ENCODE measurements at places on chromosomes 16 and 17. TPM values are rescaled to one million over a fixed set of nuclear protein-coding genes. Genes with fewer than 3 reads are reported as not detected.

- no peak for DNase-seq
Measured at GRCh38 chr17:67779098-67779672, 46.1 kb upstream of the BPTF start.

- DNase-seq, result no peak
Measured at GRCh38 chr16:29745121-29745852, 503 bp downstream of the C16orf54 start.

DNA sequence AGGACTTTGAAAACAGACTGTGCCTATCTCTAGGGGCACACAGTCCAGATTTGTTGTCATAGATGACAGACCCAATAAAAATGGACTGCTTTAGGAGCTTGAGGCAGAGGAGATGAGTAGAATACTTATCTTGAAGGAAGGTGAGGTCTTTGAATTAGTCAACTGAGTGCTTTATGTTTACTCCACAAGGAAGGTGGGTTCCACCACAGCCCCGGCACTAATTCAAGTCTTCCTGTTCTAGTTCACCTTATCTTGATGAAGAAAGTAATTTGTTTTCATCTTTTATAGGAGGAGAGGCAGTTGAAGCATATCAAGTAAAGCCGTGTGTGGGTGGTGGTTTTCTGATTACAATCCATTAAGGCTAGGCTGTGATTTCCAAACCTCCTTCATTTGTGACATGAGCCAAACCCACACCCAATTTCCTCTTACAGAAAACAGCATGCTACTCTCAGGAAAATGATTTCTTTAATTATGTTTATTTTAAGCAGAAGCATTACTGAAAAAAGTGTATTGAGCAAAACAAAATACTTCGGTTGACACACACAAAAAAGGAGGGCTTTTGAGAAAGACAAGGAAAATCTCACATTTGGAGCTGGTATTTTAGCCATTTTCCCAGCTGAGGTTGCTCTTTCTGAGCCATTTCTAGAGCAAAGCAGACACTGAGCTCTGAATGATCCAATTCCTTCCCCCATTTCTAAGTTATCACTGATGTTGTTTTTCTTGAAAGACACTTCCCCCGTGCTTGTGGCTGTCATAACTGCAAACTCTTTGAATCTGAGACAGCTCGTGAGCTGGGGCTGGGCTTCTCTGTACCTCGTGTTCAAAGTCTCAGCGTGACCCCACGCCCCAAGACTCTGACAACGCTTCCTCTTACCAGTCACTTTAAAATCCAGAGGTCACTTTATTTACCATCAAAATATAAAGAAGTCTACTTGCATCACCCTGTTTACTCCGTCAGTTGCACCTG lies 35.4 kb downstream of the CDRT15 start:
- no peak for DNase-seq

DNA sequence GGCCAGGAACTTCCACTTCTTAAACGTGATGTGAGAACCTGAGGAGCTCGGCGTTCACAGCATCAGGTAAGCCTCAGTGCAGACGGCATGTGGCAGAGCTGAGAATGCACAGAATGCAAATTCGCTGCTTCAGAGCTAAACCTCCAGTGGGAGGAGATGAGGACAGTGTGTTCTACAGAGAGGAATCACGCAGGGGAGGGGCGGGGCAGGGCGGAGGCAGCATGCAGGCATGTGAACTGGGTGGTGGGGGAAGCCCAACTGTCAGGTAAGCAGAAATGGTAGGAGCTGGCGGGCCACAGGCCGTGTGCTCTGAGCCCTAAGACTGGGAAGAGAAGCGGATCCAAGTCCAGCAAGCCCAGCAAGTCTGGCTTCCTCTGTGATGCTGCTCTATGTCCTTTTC lies 94.7 kb downstream of the ZNF778 start:
- no peak for DNase-seq

GRCh38 chr17:70268383-70268782 lies 99.1 kb downstream of the KCNJ2 start:
- no peak for DNase-seq

- DNase-seq, result no peak
Measured at GRCh38 chr17:36980280-36980761, 31.6 kb downstream of the AATF start.

DNA sequence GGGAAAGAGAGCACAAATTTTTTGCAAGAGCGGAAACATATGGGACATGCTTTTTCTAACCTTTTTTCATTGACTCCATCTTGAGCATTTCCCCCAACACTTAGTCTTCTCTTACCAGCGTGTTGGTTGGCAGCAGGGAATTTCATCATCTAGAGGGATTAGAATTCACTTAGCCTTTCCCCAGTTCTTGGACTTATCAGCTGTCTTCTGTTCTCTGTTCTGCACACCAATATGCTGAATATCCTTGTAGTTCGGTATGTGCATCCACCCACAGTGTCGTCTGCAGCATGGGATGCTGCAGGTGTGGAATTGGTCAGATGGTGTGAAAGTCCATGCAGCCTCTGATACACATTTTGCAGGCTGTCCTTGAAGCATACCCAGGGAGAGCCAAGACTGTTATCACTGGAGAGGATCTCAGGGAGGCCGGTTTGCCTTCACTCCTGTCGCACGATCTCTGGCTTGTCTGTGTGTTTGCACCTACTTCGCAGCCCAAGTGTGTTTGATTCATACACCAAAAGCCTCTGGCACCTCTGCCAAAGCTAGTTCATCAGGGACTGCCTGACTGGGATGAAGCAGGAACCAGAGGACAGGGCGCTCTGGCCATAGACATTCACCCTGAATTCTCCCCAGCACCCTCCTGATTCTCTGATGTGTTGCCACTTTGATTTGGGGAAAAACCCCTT lies 93.3 kb downstream of the SOCS1 start:
- no peak for DNase-seq

GRCh38 chr16:28191364-28191960 lies 20.3 kb downstream of the XPO6 start:
- no peak for DNase-seq

GRCh38 chr17:81840826-81841778 lies 6.3 kb upstream of the PPP1R27 start:
- no peak for DNase-seq

GRCh38 chr16:77581706-77582105 lies 140.6 kb upstream of the NUDT7 start:
- DNase-seq, result no peak

DNA sequence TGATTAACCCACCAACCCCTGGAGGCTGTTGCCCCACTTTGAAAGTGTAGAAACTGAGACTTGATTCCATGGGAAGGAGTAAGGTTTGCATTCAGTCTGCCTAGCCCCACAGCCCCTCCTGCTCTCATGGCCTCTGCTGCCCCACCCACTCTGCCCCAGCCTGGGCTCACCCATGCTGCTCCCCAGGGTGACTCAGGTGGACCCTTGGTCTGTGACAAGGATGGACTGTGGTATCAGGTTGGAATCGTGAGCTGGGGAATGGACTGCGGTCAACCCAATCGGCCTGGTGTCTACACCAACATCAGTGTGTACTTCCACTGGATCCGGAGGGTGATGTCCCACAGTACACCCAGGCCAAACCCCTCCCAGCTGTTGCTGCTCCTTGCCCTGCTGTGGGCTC lies 6.5 kb downstream of the PRSS41 start:
- DNase-seq, result no peak

DNA sequence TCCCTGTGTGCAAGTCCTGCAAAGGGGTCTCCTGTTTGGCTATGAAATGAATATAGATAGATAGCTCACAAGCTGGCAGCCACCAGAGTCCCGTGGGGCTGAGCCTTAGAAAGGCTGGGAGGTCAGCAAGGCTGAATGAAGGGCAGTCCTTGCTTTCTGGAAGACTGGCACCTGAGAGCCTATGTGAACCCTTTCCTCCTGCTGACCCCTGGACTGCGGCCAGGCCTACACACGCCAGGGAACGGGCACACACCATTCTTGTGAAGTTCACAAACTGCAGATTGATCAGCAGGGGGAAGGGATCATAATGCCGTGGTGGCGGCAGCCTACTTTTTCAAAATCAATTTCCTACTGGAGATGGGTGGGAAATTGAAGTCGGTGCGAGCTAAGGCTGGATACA lies 985 bp upstream of the C17orf107 start:
- no peak for DNase-seq

GRCh38 chr17:10768750-10769251 lies 35.1 kb downstream of the TMEM238L start:
- DNase-seq, result no peak

DNA sequence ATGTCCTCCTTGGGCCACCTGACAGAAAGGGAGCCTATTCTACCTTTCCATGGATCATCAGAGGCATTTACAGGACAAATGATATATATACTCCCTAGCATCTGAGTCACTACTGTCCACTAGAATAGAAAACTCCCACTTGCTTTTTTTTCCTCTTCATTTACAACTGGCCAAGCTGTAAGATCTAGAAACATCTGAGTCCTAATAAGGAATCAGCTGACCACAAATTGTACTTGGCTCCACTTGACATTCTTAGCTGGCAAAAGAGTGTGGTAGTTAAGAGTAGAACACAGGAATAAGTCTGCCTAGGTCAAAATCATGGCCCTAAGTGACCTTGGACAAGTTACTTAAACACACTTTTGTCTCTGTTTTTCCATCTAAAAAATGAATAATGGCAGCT lies 5.2 kb downstream of the RUSF1 start:
- DNase-seq, result no peak

DNA sequence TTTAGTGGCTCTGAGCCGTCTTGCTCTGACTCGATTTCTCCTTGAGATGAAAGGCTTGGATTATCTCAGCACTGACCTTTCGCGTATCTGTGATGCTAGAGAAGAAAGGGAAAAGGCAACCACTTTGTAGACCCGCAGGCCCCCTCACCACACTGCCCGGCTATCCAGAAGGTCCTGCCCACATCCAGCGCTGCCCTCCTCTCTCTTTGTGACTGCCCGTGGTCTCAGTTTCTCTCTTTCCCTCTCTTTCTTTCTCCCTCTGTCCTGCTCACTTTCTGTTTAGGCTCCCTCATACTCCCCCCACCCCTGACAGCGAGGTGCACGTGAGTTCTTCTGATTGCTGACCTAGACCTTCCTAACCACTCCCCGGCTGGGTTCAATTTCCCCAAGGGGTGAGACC lies 12.8 kb upstream of the TBX21 start:
- no peak for DNase-seq

GRCh38 chr16:47711809-47712208 lies 250.7 kb downstream of the PHKB start:
- DNase-seq, result no peak

DNA sequence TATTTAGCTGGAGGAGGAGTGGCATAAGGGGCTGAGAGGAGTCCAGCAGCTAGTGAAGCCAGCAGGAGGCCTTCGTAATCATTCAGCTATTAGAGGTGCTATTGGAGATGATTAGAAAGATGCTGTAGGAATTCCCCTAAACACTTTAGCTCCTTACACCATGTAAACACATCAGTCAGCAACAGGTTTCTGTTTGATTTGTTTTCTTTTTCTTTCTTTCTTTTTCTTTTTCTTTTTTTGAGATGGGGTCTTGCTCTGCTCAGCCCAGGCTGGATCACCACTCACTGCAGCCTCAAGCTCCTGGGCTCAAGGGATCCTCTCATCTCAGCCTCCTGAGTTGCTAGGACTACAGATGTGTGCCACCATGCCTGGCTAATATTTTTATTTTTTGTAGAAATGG lies 10.6 kb upstream of the SEPHS2 start:
- DNase-seq, result no peak

DNA sequence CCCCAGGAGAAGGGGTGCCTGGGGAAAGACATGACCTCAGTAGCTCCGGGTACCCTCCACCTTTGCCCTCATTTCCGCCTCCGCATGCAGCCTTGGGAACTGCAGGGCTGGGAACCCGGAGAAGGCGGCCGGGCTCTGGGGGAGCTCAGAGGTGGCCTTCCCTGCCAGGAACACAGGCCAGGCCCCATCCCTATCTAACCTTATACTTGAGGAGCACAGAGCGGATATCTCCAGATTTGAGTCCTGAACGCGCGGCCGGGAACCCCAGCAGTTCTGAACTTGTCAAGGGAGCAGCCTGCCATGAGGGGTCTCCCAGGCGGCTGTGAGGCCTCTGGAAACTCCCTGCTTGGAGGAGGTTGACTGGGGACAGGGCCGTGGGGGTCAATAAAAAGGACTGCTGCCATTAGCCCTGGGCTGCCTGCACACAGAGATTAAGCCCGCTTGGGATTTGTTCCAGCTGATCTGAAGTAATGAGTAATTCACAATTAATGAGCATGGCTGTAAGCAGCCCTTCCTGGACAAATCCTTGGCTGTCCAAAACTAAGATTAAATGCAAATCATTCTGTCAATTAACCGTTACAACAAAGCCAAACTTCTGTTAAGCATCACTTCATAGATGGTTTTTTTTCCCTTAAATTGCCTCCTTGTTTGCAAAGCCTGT lies 26.3 kb upstream of the METRNL start:
- no peak for DNase-seq

GRCh38 chr17:8430966-8431365 lies 4.7 kb upstream of the NDEL1 start:
- no peak for DNase-seq

GRCh38 chr16:14409563-14409962 lies 220.5 kb downstream of the PARN start:
- no peak for DNase-seq

GRCh38 chr16:17359788-17360390 lies 110.9 kb downstream of the XYLT1 start:
- no peak for DNase-seq

DNA sequence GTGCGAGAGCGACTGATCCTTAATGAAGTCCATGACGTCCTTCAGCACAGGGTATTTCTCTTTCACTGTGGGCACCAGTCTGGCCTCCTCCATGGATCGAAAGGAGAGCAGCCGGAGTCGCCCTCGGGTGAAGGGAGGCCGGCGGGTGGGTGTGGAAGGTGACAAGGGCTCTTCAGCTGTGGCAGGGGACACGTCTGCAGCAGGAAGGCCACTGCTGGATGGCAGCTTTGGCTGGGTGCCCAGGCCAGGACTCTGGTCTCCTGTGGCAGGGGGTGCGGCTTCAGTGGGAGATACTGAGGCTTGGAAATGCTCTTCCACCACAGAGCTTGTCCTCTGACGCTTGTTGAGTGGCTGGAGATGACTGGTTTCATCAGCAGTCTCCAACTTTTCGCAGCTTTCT lies 78.5 kb downstream of the ZZEF1 start:
- no peak for DNase-seq

DNA sequence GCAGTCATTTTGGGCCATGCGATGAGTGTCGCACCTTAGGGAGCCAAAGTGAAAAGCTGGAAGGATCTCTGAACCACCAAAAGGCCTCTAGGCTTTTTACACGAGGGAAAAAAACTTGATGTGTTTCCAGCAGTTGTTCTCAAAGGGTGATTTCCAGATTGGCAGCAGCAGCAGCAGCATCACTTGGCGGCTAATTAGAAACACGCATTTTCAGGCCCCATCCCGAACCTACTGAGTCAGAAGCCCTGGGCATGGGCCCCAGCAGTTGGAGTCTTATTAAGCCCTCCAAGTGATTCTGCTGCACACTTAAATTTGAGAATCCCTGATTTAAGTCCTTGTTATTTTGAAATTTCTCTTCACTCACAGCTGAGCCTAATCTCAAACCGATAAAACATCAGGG lies 25.3 kb upstream of the PYY start:
- DNase-seq, result no peak

The SLC5A10 gene
- not detected for total RNA-seq

The CRYM gene
- 8.1 TPM for total RNA-seq

The UMOD gene
- not detected for total RNA-seq

The KDM6B gene
- 16.3 TPM for total RNA-seq

The TMC8 gene
- total RNA-seq, result 1.1 TPM

The ZNF205 gene
- 19.8 TPM for total RNA-seq

The TPSG1 gene
- not detected for total RNA-seq

The TNK1 gene
- 0.23 TPM for total RNA-seq

The GP1BA gene
- not detected for total RNA-seq

The FA2H gene
- 0.34 TPM for total RNA-seq

The KCNJ18 gene
- total RNA-seq, result not detected

The NUTF2 gene
- 269 TPM for total RNA-seq

The ABCC6 gene
- 0.10 TPM for total RNA-seq

The TOB1 gene
- total RNA-seq, result 10.8 TPM

The ZC3H18 gene
- 31.0 TPM for total RNA-seq

The CYB5B gene
- total RNA-seq, result 165 TPM

All from glomerular endothelial cell (primary cell).